Pancreas (tissue), 10 donors: ENCODE measurements at places on chromosomes 2 and 18.

GRCh38 chr2:190648289-190649034, 421 bp upstream of the NAB1 start:
- peaks cover 15% of the 10 kb centered on the region for H3K4me1 ChIP-seq
- no peaks in the 10 kb centered on the region for H3K27me3 ChIP-seq
- peak; percentile 88 for DNase-seq
- peak overlapping the region; percentile 65 for H3K27ac ChIP-seq
- H3K4me3 ChIP-seq, result peak overlapping the region; percentile 75
- H3K36me3 ChIP-seq, result no peaks in the 10 kb centered on the region

DNA sequence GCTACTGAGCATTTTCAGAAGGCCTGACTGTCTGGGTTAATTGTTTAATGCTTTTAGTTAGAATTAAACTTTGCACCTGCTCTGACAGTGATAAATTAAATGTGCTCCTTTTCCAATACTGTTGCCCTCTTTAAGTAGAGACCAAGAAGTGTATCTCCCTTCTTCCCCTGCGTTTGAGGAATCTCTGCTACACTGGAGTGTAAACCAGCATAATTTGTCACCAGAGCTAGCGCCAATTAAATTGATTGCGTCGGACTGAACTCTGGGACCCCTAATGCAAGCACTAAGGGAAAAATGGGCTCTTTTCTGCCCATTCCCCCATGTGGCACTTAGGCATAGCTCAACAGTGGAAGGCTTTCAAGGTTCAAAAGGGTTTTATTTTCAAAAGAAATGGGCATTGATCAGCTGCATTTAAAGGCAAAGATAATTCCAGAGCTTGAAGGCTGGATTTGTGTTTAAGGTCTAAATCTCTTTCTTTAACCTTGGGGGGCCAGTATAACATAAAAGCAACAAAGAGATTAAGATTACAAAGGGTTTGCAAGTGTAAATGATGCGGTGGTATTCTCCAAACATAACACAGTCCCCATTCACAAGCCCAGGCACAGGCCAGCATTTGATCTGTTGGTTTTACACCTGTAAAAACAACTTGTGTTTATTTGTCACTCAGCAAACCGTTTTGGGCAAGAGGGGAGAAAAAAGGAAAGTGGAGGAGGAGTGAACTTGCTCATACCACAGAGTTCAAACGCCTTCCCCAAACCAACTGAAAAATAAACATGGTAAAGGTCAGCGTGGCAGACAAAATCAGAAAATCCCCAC, 427.6 kb downstream of the BCL11A start:
- no peak overlapping the region for H3K4me3 ChIP-seq
- H3K36me3 ChIP-seq, result no peaks in the 10 kb centered on the region
- H3K27ac ChIP-seq, result no peak overlapping the region
- H3K27me3 ChIP-seq, result no peaks in the 10 kb centered on the region

- DNase-seq, result no peak
- no peak overlapping the region for H3K4me3 ChIP-seq
- no peak overlapping the region for H3K27ac ChIP-seq
- no peaks in the 10 kb centered on the region for H3K4me1 ChIP-seq
These were observed 128.9 kb upstream of the ITGB6 start for GRCh38 chr2:160328811-160329527.

GRCh38 chr18:74611765-74612164, 14.1 kb downstream of the ZNF407 start:
- no peaks in the 10 kb centered on the region for H3K4me1 ChIP-seq
- no peak overlapping the region for H3K27ac ChIP-seq
- no peaks in the 10 kb centered on the region for H3K36me3 ChIP-seq
- no peak overlapping the region for H3K4me3 ChIP-seq
- no peak for DNase-seq

DNA sequence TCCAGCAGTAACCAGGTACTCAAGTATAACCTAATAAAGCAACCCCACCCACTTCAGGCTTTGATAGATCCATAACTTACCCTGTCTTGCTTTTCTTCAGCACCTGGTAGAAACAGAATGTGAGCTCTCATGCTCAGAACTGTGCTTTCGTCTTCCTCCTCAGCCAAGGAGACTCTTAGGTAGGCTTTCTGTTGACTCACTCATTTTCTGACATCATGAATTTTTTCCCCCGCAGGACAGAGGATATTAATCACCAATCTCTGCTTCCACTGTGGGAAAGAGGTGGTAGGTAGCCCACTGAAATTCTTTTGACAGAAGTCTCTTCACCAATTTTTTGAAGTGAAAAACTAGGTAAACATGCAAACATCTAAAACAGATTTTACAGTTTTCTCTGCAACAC, 241.2 kb upstream of the KCNJ3 start:
- DNase-seq, result no peak
- H3K4me1 ChIP-seq, result no peaks in the 10 kb centered on the region
- no peaks in the 10 kb centered on the region for H3K36me3 ChIP-seq
- H3K4me3 ChIP-seq, result no peak overlapping the region

DNA sequence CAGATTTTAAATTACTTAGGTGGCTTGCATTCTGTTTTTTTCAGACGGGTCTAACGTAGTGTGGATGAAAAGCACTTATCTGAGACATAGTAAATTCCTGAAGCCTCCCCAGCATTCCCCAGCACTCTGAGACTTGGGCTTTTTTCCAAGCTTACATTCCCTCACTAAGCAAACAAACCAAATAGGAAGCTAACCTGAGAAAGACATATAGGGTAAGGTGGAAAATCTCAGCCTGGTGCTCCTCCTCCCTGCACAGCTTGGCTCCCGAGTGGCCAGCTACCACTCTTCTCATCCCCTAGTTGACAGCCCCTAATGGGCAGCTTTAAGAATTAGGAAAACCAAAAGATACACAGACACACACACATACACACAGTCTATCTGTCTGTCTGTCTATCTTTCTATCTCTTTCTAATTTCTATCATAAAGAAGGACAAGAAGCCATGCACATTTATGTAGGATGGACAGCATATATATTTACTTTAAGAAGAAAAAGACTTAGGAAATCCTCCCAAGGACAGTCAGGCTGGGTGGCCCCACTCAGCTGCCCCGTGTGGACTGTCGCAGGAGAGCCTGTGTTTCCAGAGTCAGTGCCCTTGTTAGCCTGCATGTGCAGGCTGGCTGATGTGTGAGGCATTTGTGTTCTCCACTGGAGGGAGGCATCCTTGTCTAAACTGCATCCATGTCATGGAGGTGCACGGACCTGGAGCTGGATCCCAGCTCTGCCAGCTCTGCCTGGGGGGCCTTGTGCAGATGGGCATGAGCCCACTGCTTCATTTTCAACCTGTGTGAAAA, 8.2 kb downstream of the CNNM3 start:
- no peaks in the 10 kb centered on the region for H3K27me3 ChIP-seq
- DNase-seq, result no peak
- no peak overlapping the region for H3K27ac ChIP-seq
- peaks cover 41% of the 10 kb centered on the region for H3K36me3 ChIP-seq
- H3K4me1 ChIP-seq, result peaks cover 25% of the 10 kb centered on the region
- no peak overlapping the region for H3K4me3 ChIP-seq

- H3K27me3 ChIP-seq, result no peaks in the 10 kb centered on the region
- H3K4me3 ChIP-seq, result no peak overlapping the region
- no peak overlapping the region for H3K27ac ChIP-seq
- peaks cover 9% of the 10 kb centered on the region for H3K4me1 ChIP-seq
- DNase-seq, result no peak
- H3K36me3 ChIP-seq, result no peaks in the 10 kb centered on the region
These were observed 587.8 kb downstream of the ARHGAP15 start for GRCh38 chr2:143717053-143717452.

- H3K36me3 ChIP-seq, result no peaks in the 10 kb centered on the region
- peak; percentile 62 for DNase-seq
- H3K4me3 ChIP-seq, result no peak overlapping the region
- H3K27ac ChIP-seq, result no peak overlapping the region
These were observed 335 bp downstream of the ERFE start for GRCh38 chr2:238159071-238159539.

GRCh38 chr18:28086670-28087552, 90.0 kb downstream of the CDH2 start:
- no peak for DNase-seq
- no peaks in the 10 kb centered on the region for H3K36me3 ChIP-seq
- H3K27ac ChIP-seq, result peak overlapping the region; percentile 27
- H3K27me3 ChIP-seq, result no peaks in the 10 kb centered on the region

- H3K36me3 ChIP-seq, result no peaks in the 10 kb centered on the region
- no peak overlapping the region for H3K27ac ChIP-seq
- no peaks in the 10 kb centered on the region for H3K27me3 ChIP-seq
- no peaks in the 10 kb centered on the region for H3K4me1 ChIP-seq
These were observed 156.2 kb upstream of the NABP1 start for GRCh38 chr2:191521608-191522208.

- no peak overlapping the region for H3K4me3 ChIP-seq
- no peaks in the 10 kb centered on the region for H3K36me3 ChIP-seq
- H3K4me1 ChIP-seq, result peaks cover 8% of the 10 kb centered on the region
These were observed 44.7 kb downstream of the MGAT4A start for GRCh38 chr2:98685930-98686887.

GRCh38 chr2:95275601-95276243, 1.5 kb downstream of the PROM2 start:
- no peaks in the 10 kb centered on the region for H3K36me3 ChIP-seq
- no peak overlapping the region for H3K4me3 ChIP-seq
- H3K27ac ChIP-seq, result no peak overlapping the region
- no peaks in the 10 kb centered on the region for H3K27me3 ChIP-seq
- DNase-seq, result peak; percentile 55
- H3K4me1 ChIP-seq, result peaks cover 30% of the 10 kb centered on the region

DNA sequence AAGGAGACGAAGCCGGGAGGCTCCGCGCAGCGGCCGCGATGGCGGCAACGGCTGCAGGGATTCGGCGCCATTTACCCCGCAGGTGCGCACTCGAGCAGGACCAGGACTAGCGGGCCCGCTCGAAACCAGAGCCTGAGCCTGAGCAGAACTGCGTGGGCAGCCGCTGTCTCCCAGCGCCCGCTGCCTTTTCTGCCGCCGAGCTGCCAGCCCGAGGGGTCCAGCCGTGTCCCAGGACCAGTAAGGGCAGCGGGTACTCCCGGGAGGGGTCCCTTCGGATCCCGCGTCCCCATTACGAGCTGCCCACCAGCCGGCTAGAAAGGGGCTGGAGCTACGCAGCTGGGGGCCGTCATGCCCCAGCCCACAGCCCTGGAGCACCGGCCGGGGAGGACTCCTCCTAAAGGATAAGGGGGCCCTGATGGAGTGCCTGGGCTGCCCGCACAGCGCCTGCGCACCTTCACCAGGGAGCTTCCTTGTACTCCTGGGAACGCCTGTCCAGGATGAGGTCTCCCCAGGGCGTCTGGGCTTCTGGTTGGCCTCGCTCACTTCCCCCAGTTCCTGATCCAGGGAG, 9.9 kb downstream of the ALPP start:
- no peaks in the 10 kb centered on the region for H3K4me1 ChIP-seq
- H3K4me3 ChIP-seq, result no peak overlapping the region
- H3K27me3 ChIP-seq, result peaks cover 29% of the 10 kb centered on the region
- H3K27ac ChIP-seq, result no peak overlapping the region

GRCh38 chr2:238864207-238865014, 16.5 kb downstream of the TWIST2 start:
- H3K4me1 ChIP-seq, result no peaks in the 10 kb centered on the region
- no peaks in the 10 kb centered on the region for H3K27me3 ChIP-seq
- no peaks in the 10 kb centered on the region for H3K36me3 ChIP-seq
- DNase-seq, result peak; percentile 69
- H3K4me3 ChIP-seq, result no peak overlapping the region
- H3K27ac ChIP-seq, result peak overlapping the region; percentile 33

GRCh38 chr2:203469546-203469945, 65.6 kb downstream of the RAPH1 start:
- no peaks in the 10 kb centered on the region for H3K27me3 ChIP-seq
- H3K4me1 ChIP-seq, result peaks cover 6% of the 10 kb centered on the region
- no peak for DNase-seq
- no peak overlapping the region for H3K27ac ChIP-seq
- H3K4me3 ChIP-seq, result no peak overlapping the region
- H3K36me3 ChIP-seq, result no peaks in the 10 kb centered on the region

DNA sequence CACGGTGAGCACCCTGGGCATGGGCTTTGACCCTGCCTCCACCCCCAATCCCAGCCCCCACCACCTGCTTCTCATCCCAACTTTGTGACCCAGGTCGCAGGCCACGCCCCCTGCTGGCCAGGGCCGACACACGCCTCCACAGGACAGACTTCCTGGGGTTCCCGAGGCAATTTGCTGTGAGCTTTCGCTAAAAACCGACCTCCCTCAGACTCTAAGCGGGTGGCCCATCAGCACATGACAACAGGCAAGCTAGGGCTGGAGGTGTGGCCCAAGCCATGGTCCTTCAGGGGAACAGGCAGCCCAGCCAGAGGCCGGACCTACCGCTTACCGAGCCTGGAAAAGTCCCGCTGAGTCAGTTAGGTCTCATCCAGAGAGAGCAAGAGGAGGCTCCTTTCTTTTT, 31.9 kb downstream of the C1QL2 start:
- H3K36me3 ChIP-seq, result no peaks in the 10 kb centered on the region
- no peaks in the 10 kb centered on the region for H3K4me1 ChIP-seq
- H3K27me3 ChIP-seq, result no peaks in the 10 kb centered on the region
- no peak for DNase-seq
- H3K4me3 ChIP-seq, result no peak overlapping the region

DNA sequence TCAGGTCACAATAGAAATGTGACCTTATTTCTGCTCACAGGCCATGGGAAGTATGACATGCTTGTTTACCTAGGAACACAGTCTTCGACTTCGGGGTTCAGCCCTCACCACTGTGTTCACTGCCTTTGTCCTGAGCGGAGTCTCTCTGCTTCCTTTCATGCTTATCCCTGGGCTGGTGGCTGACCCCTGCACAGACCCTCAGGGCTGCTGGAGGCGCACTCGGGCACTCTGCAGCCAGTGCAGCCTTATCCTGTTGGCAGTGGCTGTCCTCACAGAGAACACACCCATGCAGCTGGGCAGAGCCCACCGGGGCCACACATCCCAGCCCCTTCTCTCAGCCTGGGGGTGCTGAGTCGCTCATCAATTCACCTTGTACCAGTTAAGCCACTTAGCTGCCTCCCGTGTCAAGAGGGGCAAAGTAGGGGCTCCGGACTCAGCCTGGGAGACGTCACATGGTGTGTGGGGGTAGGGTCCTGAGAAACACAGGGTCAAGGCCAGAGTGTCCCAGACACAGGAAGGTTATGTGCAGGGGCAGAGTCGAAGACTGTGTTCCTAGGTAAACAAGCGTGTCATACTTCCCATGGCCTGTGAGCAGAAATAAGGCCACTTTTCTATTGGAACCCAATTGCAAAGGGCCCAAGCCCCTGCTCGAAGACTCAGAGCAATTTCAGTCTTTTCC, 107.5 kb downstream of the FAM210A start:
- no peak for DNase-seq
- no peaks in the 10 kb centered on the region for H3K27me3 ChIP-seq
- H3K4me1 ChIP-seq, result no peaks in the 10 kb centered on the region

- H3K4me1 ChIP-seq, result no peaks in the 10 kb centered on the region
- H3K27ac ChIP-seq, result no peak overlapping the region
- H3K4me3 ChIP-seq, result no peak overlapping the region
- DNase-seq, result no peak
These were observed 375.7 kb downstream of the EIPR1 start for GRCh38 chr2:3001615-3002560.

- H3K4me3 ChIP-seq, result no peak overlapping the region
- no peaks in the 10 kb centered on the region for H3K36me3 ChIP-seq
- H3K27ac ChIP-seq, result no peak overlapping the region
- H3K4me1 ChIP-seq, result no peaks in the 10 kb centered on the region
These were observed 335.7 kb upstream of the HS6ST1 start for GRCh38 chr2:128654408-128654807.

GRCh38 chr2:12066986-12067385, 320.6 kb downstream of the LPIN1 start:
- H3K4me3 ChIP-seq, result no peak overlapping the region
- no peak overlapping the region for H3K27ac ChIP-seq
- DNase-seq, result no peak
- H3K4me1 ChIP-seq, result no peaks in the 10 kb centered on the region

GRCh38 chr2:236861944-236862343, 223.7 kb upstream of the COPS8 start:
- no peaks in the 10 kb centered on the region for H3K27me3 ChIP-seq
- no peak overlapping the region for H3K4me3 ChIP-seq
- DNase-seq, result no peak
